ENCODE measurements at places on chromosomes 5 and 9.
A peak's percentile ranks its signal among the peaks of the same experiment; 100 is the strongest.

DNA sequence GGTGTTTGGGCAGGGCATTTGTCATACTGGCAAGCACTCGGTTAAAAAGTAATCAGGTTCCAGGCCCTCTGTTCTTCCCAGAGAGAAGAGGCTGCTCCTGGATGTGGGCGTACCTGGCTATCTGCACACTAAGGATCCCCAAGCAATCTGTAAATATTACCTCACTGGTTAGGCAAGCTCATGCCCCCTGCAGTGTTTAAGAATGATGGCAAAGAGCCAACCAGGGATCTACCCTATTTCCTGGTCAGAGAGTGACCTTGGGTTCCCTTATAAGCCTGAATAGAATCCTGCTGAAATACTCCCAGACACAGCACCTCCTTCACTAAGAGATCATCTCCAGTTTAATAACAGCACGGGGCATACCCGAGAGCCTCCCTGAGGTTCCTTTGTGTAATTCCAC, 181.2 kb downstream of the PIK3R1 start:
- no peak for DNase-seq

DNA sequence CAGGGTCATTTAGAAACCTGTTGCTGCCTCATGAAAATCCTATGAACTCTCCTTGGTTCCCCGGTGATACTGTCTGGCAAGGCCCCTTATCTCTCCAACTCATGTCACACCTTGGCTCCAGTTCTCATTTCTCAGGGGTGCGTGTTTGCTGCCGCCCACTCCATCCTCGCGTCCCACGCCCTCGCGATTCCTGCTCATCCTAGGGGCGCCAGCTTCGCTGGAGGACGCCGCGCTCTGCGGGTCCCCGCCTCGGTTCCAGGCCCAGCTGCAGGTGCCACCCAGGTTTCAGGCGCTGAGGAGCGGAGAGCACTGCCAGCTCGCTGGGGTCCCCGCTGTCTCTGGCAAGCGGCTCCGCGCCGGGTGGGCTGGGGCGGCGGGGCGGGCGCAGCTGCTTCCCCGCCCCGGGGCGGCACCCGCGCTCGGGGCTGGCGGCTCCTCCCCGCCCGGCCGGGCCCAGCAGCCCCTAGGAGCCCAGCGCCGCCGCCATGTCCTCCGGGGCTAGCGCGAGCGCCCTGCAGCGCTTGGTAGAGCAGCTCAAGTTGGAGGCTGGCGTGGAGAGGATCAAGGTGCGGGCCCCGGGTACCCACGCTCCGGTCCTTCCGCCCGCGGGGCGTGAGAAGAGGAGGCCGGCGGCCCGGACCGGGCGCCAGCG, at the start of gene GNG10:
Gene GNG10, plus strand, starts transcription at position 456 of the 652 bp plus-strand sequence. Its CDS starts 30 bp downstream, at position 486.
- DNase-seq: no peak

GRCh38 chr5:100424787-100425186, 110.4 kb upstream of the FAM174A start:
- DNase-seq: no peak

GRCh38 chr5:128335339-128335738, 202.7 kb downstream of the FBN2 start:
- DNase-seq: no peak

- no peak for DNase-seq
Measured at GRCh38 chr9:26166537-26166936, 488.3 kb upstream of the TUSC1 start.

- DNase-seq: no peak
Measured at GRCh38 chr9:131682261-131682660, 57.6 kb downstream of the RAPGEF1 start.

GRCh38 chr5:82439750-82440445, 161.7 kb upstream of the RPS23 start:
- DNase-seq: no peak

GRCh38 chr5:176780176-176781053, 29.9 kb upstream of the UNC5A start:
- no peak for DNase-seq

GRCh38 chr9:129406278-129407225, 214.3 kb downstream of the C9orf50 start:
- no peak for DNase-seq

DNA sequence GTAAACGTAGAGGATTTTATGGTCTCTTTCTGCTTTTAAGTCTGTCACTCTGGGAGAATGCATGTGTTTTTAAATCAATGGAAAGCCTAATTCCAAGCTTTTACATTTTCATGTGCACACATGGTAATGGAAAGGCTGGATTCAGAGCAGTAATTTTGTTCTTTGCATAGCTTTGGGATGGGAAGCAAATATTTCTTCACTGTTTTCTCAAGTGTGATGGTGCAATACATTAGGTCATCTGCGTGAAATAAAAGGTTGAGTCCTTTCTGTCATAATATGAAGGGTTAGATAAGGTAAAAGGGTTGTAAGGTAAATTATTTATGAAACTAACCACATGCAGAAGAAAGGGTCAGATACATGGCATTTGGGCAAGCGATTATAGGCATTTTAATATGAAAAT, 88.2 kb upstream of the NR3C1 start:
- DNase-seq: no peak

DNA sequence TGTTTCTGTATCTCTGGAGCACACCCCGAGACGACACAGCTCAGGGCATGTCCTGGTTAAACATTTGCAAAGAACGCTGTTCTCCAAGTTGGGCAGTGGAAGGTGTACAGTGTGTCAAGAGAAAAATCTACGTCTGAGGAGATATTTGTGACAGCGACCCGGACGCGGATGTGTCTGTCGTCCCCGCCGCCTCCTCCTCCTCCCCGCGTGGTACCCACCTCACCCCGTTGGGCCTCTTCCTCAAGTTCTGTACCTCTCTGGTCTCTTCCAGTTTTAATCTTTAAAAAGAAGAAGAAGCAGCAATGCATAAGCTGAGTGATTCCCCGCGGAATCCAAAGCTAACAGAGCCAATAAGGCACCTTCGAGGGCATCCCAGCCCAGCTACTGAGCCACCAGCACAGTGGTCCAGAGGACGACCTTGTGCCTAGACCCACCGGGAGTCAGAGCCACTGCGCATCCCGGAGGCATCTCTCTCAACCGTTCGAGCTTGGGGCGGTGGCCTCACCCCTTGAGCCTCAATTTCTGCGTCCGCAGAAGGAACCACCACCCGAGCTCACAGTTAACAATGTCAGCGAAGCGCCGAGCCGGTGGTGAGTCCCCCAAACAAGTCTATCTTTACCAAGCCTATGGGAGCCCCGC, 467 bp downstream of the C9orf78 start:
- no peak for DNase-seq

DNA sequence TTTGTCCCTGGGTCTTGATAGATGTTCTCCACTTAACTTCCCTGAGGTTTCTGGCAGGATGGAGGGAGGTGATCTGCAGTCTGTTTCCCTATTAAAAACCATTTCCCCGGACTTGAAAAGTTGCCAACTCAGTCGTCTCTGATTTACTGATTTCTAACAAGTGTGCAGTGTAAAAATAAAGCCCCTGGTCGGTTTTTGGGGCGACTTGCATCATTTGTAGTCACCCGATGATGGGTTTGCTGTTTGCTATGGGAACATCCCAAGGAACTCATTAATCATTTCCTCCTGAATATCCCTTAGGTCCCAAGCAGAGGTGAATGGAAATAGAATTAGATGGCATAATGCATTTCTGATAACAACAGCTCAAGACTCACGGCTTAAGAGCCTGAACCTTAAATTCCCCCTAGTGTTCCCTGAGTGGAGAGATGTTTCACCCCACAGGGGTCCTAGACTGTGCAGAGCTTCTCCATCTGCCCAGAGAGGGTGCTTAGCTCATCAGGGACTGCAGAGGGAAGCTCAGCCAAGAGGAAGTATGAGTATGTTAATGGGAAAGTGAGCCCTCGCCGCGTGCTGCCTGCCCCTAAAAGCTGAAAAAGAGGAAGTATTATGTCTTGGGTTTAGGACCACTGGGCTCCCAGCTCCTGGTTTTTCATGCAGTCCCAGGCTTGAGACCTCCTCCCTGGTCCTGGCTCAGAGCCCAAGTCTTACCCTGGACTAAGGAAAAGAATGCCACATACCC, 115.1 kb upstream of the DAP start:
- DNase-seq: no peak

DNA sequence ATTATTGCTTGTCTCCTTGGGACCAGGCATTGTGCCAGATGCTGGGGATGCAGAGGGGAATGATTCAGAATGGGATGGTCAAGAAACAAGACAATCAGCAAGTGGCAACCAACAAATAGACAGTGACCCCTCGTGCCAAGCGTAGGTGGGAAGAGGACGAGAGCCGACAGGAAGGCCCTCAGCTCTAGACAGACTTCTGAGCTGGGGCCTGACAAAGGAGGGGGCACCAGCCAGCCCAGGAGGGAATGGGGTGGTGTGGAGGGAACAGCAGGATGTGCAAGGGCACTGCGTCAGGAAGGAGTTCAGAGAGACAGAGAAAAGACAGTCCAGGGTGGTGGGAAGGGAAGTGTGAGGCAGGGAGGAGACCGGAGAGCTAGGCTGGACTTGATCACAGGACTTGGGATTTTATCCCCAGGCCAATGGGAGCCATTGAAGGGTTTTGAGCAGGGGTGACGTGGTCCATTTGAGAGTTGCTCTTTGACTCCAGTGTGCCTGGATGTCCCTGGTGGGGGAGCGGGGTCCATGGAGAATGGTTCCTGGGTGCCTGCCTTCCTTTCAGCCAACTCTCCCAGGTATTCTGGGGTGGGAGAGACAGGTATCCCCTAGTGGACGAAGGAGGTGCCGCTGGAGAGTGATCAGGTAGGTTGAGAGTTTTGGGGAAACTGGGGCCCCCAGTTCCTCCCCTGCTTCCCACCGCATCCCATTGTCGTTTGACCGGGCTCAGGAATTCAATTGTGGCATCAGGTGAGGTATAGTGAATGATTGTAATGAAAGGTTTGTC, 79.3 kb upstream of the ZNF618 start:
- no peak for DNase-seq

GRCh38 chr9:126698251-126698650, 84.5 kb downstream of the LMX1B start:
- DNase-seq: no peak

GRCh38 chr9:130196643-130197042, 24.4 kb downstream of the NCS1 start:
- no peak for DNase-seq

DNA sequence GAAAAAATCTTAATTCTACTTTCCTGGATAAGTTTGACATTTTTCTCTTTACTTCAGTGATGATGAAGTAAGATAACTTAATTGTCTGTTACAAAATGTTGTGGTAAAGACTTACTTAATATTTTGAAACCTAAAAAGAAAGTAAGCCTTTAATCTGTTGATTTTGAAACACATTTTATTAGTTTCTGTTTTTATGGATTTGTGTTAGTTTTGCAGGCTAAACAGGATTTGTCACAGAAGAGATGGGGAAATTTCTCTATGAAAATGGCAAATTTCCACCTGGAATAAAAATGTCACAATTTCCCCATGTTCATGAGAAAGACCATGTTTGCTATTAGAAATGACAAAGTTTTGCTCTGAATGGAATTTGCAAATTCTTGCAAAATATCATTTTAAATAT, 237.1 kb downstream of the RFX3 start:
- no peak for DNase-seq

DNA sequence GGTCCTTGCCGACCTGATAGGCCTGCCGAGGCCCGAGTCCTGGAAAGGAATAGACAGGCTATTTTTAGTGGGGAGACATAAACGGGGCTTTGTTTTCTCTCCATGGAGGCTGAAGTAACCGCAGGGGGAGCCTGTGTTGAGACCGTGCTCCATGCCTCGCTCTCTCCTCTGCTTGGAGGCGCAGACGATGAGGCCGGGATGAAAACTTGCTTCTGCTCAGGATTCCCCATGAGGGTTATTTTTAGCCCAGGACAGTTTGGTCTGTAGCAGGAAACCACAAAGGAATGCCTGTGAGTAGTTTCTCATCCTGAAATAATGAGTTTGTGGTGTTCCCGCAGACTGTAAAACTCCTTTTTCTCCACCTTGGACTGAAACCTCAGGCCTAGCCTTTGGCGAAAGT, 81.9 kb upstream of the RARS1 start:
- DNase-seq: peak; percentile 22

DNA sequence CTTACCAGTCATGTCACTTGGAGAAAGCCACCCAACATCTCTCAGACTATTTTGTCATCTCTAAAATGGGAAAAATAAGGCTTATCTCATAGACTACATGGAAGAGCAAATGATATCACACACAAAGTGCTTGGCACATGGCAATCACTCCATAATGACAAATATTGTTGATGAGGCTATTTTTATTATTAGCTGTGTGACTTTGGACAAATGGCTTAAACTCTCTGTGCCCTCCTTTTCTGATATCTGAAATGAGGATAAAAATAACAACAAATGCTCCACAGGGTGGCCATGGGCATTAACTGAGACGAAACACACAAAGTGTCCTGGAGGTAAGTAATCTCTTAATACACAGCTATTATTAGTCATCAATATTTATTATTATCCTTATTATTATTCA, 125.5 kb upstream of the HAND1 start:
- no peak for DNase-seq

DNA sequence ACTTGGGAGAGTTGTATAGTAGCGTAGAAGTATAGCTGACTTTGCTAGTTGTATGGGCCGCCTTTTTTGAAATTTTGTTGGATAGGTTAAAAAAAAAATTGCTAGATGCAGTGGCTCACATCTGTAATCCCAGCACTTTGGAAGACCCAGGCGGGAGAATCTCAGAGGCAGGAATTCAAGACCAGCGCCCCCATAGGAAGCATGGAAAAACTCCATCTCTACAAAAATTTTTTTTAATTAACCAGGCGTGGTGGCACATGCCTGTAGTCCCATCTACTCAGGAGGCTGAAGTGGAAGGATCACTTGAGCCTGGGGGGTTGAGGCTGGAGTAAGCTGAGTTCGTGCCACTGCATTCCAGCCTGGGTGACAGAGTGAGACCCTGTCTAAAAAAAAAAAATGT, 59.2 kb downstream of the SMC5 start:
- no peak for DNase-seq

- DNase-seq: no peak
Measured at GRCh38 chr5:34571677-34572041, 84.5 kb upstream of the RAI14 start.

DNA sequence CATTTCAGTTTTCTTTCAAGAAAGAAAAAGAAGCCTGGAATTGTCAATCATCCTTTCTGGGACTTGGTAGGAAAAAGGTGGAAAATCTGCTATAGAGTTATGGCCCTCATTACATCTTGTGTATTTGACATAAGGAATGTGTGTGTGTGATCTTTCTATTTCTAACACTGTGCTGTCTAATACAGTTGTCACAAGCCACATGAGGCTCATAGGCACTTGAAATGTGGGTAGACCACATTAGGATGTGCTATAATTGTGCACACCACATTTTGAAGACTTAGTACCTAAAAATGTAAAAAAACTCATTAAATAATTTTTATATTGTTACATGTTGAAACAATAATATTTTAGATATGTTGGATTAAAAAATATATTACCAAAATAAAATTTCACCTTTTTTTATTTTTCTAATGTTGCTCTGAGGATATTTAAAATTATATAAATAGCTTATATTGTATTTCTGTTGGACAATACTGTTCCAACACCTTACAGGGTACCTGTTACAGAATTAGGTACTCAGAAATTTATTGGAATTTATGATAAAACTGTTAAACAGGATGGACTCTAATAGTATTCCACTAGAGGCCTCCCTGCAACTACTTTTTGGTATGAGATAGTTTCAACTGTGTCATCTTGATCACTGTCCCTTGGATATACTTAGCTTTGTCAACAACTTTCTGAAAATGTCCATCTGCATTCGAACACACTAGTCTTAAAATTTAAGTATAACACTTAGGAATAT, 18.4 kb downstream of the MSANTD3 start:
- no peak for DNase-seq

Measured in AG09319 (cell line).